HFFc6 (cell line): ENCODE measurements at places on chromosomes 13 and 19. TPM values are rescaled to one million over a fixed set of nuclear protein-coding genes. Genes with fewer than 3 reads are reported as not detected.

The TUBA3C gene
- not detected in 3 replicates for total RNA-seq

The ZNF132 gene
- total RNA-seq: 4.1 to 5.4 TPM (median 4.9 TPM) in 3 replicates

The FPR1 gene
- 0.34 TPM in 1 of 2 replicates, not detected in the other for total RNA-seq

The SH2D3A gene
- total RNA-seq: not detected in 3 replicates

The GDF15 gene
- 22.2 to 36.9 TPM (median 25.8 TPM) in 3 replicates for total RNA-seq

The SRRM5 gene
- total RNA-seq: 0.12 to 0.31 TPM (median 0.19 TPM) in 3 replicates

- peaks cover 20% of the 10 kb centered on the region for H3K36me3 ChIP-seq
- no peak overlapping the region for H3K4me3 ChIP-seq
- peaks cover 10% of the 10 kb centered on the region for H3K4me1 ChIP-seq
- H3K27ac ChIP-seq: no peak overlapping the region
Measured at GRCh38 chr19:31269425-31270127, 79.7 kb downstream of the TSHZ3 start.

GRCh38 chr13:32212421-32212820 lies 102.7 kb downstream of the ZAR1L start:
- peaks cover 55% of the 10 kb centered on the region for H3K4me1 ChIP-seq
- DNase-seq: peak; percentile 69
- peak overlapping the region; percentile 92 for H3K27ac ChIP-seq
- peaks cover 19% of the 10 kb centered on the region for H3K36me3 ChIP-seq

- no peak overlapping the region for H3K27ac ChIP-seq
- H3K36me3 ChIP-seq: no peaks in the 10 kb centered on the region; the same call in 1 of the 2 replicates
Measured at GRCh38 chr13:46567671-46568070, 14.7 kb downstream of the LRCH1 start.

DNA sequence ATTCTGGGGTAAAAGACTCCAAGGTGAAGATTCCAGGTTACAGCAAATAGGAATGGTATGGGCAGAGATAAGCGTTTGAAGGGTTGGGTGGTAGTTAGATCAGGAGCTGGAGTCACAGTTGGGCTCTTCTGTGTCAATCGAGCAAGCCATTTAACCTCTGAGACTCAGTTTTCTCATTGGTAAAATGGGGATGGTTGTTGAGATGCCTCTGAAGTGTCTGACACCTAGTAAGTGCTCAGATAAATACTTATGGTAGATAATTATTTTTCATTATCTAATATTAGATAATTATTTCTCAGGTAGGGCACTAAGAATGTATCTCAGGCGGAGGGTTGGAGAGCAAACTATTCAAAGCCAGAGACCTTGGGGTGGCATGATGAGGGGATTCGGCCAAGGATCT lies 7.8 kb downstream of the LTBP4 start:
- H3K4me3 ChIP-seq: peak overlapping the region; percentile 10; the same call in 1 of the 2 replicates
- H3K4me1 ChIP-seq: peaks cover 21% of the 10 kb centered on the region
- DNase-seq: no peak
- H3K27me3 ChIP-seq: peaks cover 2% of the 10 kb centered on the region

DNA sequence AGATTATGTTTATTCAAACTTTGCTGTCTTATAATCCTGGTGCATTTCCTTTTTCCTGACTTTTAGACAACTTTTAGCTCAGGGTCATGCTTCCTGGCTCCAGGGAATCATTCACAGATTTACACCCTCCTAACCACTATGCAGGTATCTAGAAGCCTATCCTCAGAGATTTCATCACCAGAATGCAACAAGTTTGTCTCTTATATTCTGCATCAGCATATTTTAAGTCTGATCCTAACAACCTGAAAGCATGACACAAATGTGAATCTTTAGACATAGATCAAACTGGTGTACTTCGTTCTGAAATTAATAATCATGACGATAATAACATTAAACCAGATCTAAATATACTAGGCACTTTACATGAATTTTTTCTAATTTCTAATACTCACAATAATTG lies 100.0 kb downstream of the TRPC4 start:
- peaks cover 26% of the 10 kb centered on the region for H3K4me1 ChIP-seq
- H3K27ac ChIP-seq: no peak overlapping the region
- peaks cover 7% of the 10 kb centered on the region; the same call in 1 of the 2 replicates for H3K36me3 ChIP-seq

GRCh38 chr13:41130356-41130755 lies 2.2 kb downstream of the KBTBD6 start:
- H3K36me3 ChIP-seq: peaks cover 21% of the 10 kb centered on the region
- no peak for DNase-seq
- peak overlapping the region; percentile 53; the same call in 1 of the 2 replicates for H3K27ac ChIP-seq
- peaks cover 50% of the 10 kb centered on the region for H3K4me1 ChIP-seq

DNA sequence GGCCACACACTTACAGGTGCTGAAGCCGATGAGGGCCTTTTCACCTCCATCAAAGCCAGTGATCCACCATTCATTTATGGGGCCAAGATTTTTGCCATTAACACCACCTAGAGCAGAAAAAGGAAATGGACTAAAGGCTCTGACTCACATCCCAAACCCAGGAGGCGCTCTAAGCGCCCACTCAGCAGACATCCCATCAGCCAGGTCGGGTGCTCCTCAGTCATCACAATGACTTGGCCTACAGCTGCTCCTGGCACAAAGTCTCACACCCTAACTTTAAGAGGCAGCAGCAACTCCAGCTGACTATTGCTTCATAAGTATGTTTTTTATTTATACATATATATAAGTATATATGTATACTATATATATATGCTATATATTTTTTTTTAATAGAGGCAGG lies 36.1 kb upstream of the EIF3G start:
- no peak for DNase-seq
- no peaks in the 10 kb centered on the region for H3K4me1 ChIP-seq
- no peaks in the 10 kb centered on the region; the same call in 1 of the 2 replicates for H3K27me3 ChIP-seq
- peaks cover 50% of the 10 kb centered on the region for H3K36me3 ChIP-seq

DNA sequence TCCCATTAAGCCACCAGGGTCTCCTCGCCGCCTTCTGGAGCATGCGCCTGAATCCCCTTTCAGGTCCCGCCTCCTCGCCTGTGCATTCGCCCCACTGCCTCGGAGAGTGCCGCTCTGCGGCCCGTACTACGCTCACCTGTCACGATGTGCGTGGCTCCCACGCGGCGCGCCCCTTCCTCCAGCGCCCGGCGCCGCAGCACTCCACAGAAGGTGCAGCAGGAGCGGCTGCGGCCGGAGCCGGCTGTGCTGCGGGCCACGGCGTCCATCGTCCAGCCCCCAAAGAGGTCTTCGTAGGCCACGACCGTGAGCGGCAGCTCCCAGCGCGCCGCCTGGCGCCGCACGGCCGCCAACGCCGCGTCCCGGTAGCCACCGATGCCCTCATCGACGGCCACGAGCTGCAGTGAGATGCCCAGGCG lies 4.3 kb downstream of the CTU1 start:
- no peak overlapping the region for H3K27ac ChIP-seq
- no peak overlapping the region for H3K4me3 ChIP-seq
- no peak for DNase-seq
- H3K4me1 ChIP-seq: peaks cover 15% of the 10 kb centered on the region
- H3K36me3 ChIP-seq: peaks cover 16% of the 10 kb centered on the region

GRCh38 chr13:87089391-87089790 lies 581.8 kb upstream of the SLITRK5 start:
- no peak overlapping the region for H3K4me3 ChIP-seq
- H3K27ac ChIP-seq: no peak overlapping the region
- DNase-seq: no peak
- no peaks in the 10 kb centered on the region for H3K27me3 ChIP-seq

DNA sequence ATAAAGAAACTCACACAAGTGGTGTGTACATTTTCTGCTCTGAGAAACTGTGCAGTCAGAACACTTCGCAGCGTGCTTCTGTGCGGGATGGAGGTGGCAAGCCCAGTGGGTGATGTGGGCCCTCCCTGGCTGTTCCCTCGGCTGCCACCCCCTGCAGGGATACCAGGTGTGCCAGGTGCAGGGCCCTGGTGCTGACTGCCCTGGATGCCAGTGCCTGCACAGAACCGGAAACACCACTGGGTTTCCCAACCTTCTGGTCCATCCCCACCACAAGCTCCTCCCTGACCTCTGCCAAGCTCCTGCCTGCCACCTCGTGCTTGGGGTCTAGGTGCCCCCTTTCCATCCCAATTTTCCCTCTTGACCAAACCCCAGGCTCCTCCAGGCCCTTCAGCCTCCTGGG lies 81.9 kb upstream of the MCF2L start:
- H3K27me3 ChIP-seq: peaks cover 12% of the 10 kb centered on the region
- no peak for DNase-seq
- no peaks in the 10 kb centered on the region for H3K36me3 ChIP-seq
- no peak overlapping the region for H3K27ac ChIP-seq
- no peak overlapping the region for H3K4me3 ChIP-seq

- H3K27ac ChIP-seq: no peak overlapping the region
- no peaks in the 10 kb centered on the region; the same call in 1 of the 2 replicates for H3K27me3 ChIP-seq
- H3K36me3 ChIP-seq: peaks cover 24% of the 10 kb centered on the region
- no peak overlapping the region for H3K4me3 ChIP-seq
- DNase-seq: no peak
Measured at GRCh38 chr19:4429771-4430171, 27.3 kb downstream of the CHAF1A start.

DNA sequence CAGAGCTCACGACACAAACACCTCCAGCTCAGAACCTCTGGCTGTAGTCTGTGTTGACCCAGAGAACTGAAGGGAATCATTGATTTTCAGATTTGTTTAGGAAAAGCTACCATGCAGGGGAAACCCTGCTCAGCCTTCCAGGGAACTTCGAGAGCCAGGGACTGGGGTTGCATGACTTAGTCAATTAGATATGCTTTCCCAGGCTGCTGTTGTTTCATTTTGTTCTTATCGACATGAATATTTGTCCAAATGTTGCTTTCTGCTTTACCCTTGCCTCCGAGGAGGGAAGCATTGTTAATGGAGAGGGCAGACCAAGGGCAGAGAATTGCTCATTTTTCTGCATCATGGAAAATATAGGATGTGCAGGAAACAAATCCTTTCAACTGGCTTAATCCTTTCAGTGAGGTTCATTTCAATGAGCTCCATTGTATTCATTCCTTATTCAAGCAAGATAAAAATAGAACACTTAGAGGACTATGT lies 82.5 kb downstream of the KLF5 start:
- no peaks in the 10 kb centered on the region for H3K27me3 ChIP-seq
- peak overlapping the region; percentile 82 for H3K4me3 ChIP-seq
- no peak for DNase-seq
- H3K36me3 ChIP-seq: no peaks in the 10 kb centered on the region
- H3K4me1 ChIP-seq: peaks cover 74% of the 10 kb centered on the region

DNA sequence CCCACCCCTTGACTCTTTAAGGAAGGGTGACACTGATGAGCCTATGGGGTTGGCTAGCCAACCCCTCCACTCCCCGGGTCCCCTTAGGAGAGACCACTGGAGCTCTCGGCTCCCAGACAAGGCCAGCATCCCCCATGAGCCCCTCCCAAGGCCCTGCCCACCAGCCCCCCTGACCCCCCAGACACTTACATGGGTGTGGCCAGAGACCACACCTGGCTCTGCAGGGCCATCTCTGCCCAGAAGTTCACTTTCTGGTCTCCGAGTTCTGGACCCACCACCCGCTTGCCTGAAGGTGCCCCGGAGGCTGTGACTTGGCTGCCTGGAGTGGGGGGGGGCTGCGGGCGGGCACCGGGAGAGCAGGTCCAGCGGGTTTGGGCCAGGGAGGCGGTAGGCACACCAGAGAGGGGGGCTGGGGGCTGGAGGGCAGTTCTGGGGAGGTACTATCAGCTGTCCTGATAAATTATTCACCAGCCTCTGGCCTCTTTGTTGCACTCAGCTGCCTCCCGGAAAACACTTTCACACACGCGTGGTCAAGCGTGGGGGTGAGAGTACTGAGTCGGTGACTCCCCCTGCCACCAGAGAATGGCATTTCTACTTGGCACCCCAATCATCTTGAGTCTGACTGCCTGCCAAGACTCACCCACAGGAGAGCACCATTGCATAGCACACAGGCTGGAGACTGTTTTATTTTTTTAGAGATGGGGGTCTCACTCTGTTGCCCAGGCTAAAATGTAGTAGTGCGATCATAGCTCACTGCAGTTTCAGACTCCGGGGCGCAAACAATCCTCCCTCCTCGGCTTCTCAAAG lies at the start of gene PALM3:
TSS of gene PALM3 (minus strand) at position 326 of the 807 bp plus-strand sequence. CDS start at position 230, 96 bp downstream.
- no peak within 1 kb of the TSS for H3K4me3 ChIP-seq
- H3K27ac ChIP-seq: no peak within 1 kb of the TSS
- peaks cover 16% of the 10 kb centered on the region for H3K27me3 ChIP-seq
- H3K36me3 ChIP-seq: no peaks in the 10 kb centered on the region

GRCh38 chr13:29164116-29164515 lies 344.0 kb downstream of the MTUS2 start:
- H3K27ac ChIP-seq: no peak overlapping the region
- H3K27me3 ChIP-seq: peaks cover 10% of the 10 kb centered on the region
- H3K4me3 ChIP-seq: no peak overlapping the region
- no peaks in the 10 kb centered on the region for H3K36me3 ChIP-seq
